Uterus (tissue), 4 donors: ENCODE measurements at places on chromosomes 2 and 18. TPM values are rescaled to one million over a fixed set of nuclear protein-coding genes. Genes with fewer than 3 reads are reported as not detected.

- no peak for DNase-seq
These were observed 105.3 kb upstream of the SIX3 start for GRCh38 chr2:44836174-44836573.

DNA sequence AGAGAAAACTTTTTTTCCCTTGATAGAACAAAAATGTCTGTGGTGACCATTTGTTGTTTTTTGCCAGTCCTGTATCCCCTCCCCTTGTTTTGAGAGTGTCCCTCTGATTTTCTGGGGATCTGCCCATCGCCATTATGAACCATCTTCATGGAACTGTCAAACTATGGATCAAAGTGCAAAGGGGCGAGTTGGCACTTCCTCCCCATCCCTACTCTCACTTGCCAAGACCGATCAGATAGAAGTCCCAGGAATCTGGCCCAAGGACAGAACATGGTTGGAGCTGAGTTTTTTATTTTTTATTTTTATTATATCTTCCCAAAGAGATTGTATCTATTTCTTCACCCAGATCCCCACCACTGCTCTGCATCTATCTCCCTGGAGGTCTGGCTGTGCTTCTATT, 221.4 kb downstream of the IKZF2 start:
- no peak for DNase-seq

DNA sequence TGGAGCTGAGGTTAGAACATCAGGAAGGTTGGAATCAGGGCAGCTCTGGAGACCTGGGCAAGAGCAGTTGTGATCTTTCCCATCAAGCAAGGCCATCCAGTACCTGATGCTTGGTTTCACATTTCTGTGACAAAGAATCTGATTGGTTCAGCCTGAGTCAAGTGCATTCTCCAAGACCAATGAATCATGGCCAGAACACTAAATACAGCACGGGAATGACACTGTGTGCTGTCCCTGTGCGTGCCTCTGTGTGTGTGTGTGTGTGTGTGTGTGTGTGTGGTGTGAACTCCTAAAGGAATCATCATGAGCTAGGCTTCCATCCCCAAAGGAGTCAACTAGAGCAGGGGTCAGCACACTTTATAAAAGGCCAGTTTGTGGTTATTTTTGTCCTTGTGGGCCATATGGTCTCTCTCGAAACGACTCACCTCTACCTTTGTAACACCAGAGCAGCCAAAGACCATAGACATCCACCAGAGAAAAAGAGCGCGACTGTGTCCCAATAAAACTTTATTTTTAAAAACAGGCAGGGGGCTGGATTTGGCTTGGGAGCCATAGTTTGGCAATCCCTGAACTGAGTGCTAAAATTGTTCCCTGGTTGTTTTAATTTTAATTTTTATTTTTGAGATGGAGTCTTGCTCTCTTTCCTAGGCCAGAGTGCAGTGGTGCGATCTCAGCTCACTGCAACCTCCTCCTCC, 99.7 kb downstream of the INHBB start:
- no peak for DNase-seq

Gene ALPP
- total RNA-seq, result not detected

DNA sequence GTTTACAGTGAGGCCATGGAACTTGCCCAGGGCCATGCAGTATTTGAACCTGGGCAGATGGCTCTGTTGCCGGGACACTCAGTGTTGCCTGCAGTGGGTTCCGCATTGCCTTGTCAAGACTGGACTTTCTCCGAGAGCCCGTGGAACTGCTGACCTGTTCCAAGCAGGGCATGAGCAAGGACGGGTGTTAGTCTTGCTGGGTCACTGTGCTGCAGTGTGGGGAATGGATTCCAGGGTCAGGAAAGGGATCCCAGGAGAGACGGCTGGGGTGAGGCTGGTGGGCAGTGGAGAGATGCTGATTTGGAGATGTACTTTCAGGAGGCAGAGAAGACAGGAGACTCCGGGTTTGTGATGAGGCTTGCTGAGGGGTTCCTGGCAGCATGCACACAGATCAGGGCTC, 348.7 kb upstream of the HS6ST1 start:
- no peak for DNase-seq
